GM23248 (cell line): ENCODE measurements at places on chromosomes 1 and 21. TPM values are rescaled to one million over a fixed set of nuclear protein-coding genes. Genes with fewer than 3 reads are reported as not detected.
A peak's percentile ranks its signal among the peaks of the same experiment; 100 is the strongest.

CBS gene
- total RNA-seq, result 77.5 and 109 TPM in 2 replicates

- DNase-seq, result no peak
These were observed 572 bp downstream of the LPGAT1 start for GRCh38 chr1:211830055-211830327.

KCNN3 gene
- not detected in 2 replicates for total RNA-seq

- DNase-seq, result no peak
These were observed 122.7 kb downstream of the ST6GALNAC5 start for GRCh38 chr1:76989976-76990375.

DNA sequence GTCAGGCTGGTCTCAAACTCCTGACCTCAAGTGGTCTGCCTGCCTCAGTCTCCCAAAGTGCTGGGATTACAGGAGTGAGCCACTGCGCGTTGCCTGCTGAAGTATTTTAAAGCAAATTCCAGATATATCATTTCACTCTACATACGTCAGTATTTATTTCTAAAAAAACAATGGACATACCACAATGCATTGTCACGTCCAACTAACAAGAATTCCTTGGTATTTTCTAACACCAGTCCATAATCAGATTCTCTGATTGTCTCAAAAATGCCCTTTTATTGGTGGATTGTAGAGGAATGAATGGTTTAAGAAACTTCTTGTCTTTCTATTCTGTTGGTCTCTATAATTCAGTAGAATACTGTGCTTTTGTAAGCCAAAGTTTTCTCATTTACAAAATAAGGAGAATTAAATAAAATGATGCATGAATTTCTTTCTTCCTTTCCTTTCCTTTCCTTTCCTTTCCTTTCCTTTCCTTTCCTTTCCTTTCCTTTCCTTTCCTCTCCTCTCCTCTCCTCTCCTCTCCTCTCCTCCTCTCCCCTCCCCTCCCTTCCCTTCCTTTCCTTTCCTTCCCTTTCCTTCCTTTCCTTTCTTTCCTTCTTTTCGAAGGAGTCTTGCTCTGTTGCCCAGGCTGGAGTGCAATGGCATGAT lies 55.8 kb downstream of the VPS13D start:
- DNase-seq, result peak; percentile 3

GRCh38 chr1:240831922-240832321 lies 220.0 kb upstream of the GREM2 start:
- peak; percentile 29 for DNase-seq

DNA sequence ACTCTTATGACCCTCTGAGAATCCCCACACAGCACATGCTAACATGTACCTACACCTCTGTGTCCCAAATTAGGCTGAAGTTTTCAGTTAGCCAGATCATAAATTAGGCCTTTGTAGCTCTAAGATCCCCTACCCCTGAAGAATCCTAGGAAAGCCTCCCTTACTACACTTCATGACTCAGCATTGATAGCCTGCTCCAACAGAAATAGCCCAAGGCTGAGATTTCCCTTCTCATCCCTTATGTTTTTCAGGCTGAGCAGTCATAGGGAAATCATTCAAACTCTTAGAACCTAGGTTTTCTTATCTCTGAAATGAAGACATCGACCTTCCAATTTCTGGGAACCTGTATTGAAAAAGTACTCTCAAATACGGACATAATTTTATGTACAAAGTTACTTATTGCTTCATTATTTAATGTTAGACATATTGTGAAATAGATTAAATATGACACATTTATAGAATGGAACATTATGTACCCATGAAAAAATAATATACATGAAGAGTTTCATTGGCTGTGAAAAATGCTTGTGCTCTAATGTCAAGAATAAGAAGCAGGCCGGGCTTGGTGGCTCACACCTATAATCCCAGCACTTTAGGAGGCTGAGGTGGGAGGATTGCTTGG lies 122.4 kb upstream of the UBE2U start:
- DNase-seq, result peak; percentile 61

P3R3URF gene
- not detected in 2 replicates for total RNA-seq

C4BPB gene
- not detected in 2 replicates for total RNA-seq

- DNase-seq, result peak; percentile 29
These were observed 4.3 kb downstream of the MCL1 start for GRCh38 chr1:150575072-150575489.

DNA sequence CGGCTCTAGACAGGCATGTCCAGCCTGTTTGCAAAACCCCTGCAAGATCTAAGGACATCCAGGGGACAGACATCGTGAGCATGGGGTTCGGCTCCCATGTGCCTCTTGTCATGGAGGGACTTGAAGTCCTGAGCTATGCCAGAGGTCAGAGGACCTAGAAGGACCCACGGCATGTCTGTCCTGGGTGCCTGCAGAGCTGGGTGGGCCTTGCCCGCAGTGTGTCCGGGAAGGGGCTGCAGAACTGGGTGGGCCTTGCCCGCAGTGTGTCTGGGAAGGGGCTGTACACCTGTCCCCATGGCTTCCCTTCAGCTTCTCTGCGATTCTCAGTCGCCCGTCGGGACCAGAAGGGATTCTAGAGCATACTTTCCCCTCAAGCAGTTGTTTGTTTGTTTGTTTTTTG lies 20.0 kb upstream of the TRAPPC10 start:
- no peak for DNase-seq

- no peak for DNase-seq
These were observed 150.1 kb downstream of the PBX1 start for GRCh38 chr1:164709126-164709525.

- DNase-seq, result no peak
These were observed 23.4 kb upstream of the ARHGAP29 start for GRCh38 chr1:94260635-94261387.

PDZK1 gene
- 0.63 and 0.97 TPM in 2 replicates for total RNA-seq

- no peak for DNase-seq
These were observed 136.1 kb downstream of the TGFBR3 start for GRCh38 chr1:91749788-91750231.
